Hepatic stellate cell (primary cell): ENCODE measurements at places on chromosomes 1 and 21.

- DNase-seq, result no peak
Measured at GRCh38 chr1:179205284-179205683, 24.2 kb downstream of the ABL2 start.

DNA sequence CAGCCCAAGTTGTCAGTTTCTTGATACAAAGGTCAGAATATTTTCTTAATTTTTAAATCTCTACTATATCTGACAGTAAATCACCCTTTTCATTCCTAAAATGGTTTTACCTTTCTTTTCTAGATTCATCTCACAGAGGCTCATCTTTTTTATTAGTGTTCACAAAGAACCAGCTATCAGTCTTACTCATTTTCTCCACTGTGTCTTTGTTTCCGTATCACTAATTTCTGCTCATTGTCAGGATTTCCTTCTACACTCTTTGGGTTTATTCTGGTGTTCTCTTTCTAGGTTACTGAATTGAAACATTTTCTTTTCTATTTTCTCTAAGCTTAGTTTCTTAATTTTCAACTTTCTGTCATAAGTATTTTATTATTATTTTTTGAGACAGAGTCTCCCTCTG is 8.7 kb downstream of the AGPAT3 start:
- DNase-seq, result no peak

DNA sequence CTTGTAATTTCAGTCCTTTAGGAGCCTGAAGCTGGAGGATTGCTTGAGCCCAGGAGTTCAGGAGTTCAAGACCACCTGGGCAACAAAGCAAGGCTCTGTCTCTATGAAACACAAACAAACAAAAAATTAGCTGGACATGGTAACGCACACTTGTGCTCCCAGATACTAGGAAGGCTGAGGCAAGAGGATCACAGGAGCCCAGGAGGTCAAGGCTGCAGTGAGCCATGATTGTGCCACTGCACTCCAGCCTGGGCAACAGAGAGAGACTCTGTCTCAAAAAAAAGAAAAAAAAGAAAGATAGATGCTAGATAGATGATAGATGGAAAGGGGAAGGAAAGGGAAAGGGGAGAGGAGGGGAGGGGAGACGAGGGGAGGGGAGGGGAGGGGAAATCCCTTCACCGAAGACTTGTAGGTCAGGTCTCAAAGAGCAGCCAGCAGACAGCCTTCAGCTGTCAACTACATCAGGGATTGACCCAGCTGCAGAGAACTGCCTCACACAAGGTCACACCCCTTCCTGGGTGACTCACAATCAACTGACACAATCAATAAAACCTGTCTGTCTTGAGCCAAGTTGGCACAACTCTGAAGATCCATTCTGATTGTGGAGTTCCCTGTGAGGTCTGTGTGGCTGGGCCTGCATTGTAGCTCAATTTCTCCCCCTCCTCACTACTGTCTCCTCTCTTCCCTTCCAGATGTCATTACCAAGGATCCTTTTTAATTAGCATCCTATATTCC is 200.6 kb downstream of the RGS7 start:
- DNase-seq, result peak; percentile 22

GRCh38 chr1:232307296-232308017 is 322.5 kb downstream of the SIPA1L2 start:
- peak; percentile 6 for DNase-seq

DNA sequence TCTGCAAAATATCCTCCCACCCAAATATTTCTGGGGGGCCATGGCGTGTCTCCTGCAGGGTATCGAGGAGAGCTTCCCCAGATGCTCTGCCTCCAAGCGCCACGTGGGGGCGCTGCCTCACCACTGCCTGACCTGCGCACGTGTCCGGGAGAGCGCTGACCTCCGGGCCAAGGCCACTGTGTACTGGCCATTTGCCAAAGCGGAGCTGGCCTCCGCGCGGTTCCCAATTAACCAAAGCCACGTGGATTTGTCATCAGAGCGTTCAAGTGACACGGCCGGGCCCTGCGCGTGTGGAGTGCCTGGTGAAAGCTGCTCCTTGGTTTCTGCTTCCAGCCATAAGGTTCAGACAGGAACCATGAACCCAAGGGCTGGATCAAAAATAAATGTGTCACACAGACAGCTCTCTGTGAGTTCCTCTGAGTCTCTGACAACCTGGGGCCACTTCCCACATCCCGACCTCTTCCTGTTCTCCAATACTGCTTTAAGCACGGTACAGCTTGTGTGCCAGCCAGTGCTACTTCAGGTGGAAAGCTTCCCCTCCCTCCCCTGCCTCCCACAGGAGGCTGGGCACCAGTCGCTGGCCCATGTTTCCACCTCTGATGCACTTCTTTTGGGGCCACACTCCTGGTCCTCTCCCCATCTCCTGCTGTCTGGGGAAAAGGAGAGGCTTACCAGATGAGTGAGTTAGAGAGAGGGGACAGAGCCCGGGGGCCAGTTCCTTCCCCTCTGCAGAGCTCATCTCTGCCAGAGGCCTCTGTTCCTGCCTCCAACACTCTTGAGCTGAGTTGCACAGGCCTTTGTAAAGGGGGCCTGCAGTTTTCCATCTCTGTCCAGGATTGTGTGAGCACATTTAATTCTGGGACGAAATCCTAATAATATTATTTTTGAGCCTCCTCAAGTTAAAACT is 26.1 kb downstream of the ZP4 start:
- no peak for DNase-seq

- peak; percentile 26 for DNase-seq
Measured at GRCh38 chr1:87292684-87293493, 35.8 kb upstream of the LMO4 start.

DNA sequence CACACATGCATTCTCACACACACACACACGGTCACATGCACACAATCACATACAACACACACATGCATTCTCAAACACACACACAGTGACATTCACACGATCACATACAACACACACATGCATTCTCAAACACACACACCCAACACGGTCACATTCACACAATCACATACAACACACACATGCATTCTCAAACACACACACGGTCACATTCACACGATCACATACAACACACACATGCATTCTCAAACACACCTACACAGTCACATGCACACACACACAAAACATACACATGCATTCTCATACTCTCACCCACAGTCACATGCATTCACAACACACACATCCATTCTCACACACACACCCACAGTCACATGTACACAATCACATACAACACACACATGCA is 135.0 kb downstream of the CASZ1 start:
- no peak for DNase-seq

DNA sequence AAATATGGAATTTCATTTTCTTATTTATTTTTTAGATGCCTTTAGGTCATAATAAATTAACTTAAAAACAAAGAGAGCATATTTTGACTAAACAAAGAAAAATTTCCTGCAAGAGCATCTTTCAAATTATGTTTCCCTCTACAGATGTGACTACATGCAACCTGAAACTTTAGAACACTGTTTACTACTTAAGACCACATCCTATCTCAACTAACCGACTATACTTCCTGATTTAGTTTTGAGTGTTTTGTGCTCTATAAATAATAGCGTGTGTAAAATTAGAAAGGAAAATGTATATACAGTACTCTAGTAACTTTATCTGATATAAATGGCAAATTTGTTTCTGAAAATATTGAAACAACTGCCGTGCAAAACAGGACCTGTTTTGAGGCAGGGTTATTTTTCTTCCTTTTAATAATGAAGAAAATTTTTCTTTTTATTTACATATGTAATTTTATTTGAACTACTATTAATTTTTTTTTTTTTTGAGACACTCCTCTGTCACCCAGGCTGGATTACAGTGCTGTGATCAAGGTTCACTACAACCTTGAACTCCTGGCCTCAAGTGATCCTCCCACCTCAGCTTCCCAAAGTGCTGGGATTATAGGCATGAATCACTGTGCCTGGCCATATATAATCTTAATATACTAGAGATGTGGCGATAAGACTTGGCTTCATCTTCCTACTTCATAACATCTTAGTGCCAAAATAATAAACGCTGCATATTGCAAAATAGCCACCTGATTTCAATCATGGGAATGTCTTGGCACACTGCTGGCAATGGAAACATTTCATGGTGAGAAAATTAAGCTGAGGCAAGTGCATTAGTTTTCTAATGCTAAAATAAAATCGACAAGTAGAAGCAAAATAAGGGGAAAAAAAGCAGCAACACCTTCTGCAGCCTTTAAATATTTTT is 12.3 kb downstream of the ZRANB2 start:
- DNase-seq, result no peak

GRCh38 chr1:32335790-32336590 is at the start of gene MARCKSL1:
TSS of gene MARCKSL1 (minus strand) at chr1:32336233. CDS start at chr1:32336033, 200 bp downstream.
- peak; percentile 66 for DNase-seq

- DNase-seq, result no peak
Measured at GRCh38 chr1:219269171-219269570, 95.5 kb downstream of the LYPLAL1 start.

- no peak for DNase-seq
Measured at GRCh38 chr1:34406833-34407539, 230.3 kb downstream of the C1orf94 start.

- no peak for DNase-seq
Measured at GRCh38 chr1:28449904-28450303, 55.9 kb upstream of the RCC1 start.

- no peak for DNase-seq
Measured at GRCh38 chr1:53878492-53879105, 11.0 kb downstream of the YIPF1 start.

GRCh38 chr1:161304927-161305866 is 4.6 kb downstream of the MPZ start:
- no peak for DNase-seq

- DNase-seq, result no peak
Measured at GRCh38 chr1:226455843-226456242, 48.0 kb upstream of the PARP1 start.

DNA sequence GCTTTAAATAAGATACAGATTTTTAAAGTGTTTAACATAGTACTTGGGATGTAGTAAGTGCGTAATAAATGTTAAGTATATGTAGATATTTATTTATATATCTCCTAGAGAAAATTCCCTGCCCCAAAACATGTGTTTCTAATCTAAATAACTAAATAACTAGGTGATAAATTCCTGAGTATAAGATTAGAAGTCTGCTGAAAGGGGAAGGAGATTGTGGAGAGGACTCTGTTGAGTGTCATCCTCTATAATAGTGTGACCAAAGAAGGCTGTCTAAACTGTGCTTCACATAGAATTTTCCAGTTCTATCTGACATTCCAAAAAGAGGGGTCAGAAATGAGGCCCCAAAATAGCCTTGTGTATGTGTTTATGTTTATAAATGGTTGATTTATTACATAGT is 590.5 kb upstream of the ADAMTS5 start:
- no peak for DNase-seq

DNA sequence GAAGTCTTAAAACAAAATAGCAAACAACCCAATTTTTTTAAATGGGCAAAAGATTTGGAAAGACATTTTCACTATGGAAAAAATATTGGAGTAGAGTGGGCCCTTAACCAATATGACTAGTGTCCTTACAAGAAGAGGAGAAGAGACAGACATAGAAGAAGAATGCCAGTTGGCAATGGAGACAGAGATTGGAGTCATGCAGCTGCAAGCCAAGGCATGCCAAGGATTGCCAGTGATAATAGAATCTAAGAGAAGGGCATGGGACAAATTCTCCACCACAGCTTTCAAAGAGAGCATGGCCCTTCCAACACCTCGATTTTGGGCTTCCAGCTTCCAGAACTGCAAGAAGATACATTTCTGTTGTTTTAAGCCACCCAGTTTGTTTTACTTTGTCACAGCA is 92.7 kb downstream of the RGS2 start:
- DNase-seq, result no peak

GRCh38 chr1:36530791-36531190 is 48.1 kb upstream of the CSF3R start:
- no peak for DNase-seq

- no peak for DNase-seq
Measured at GRCh38 chr1:78411707-78412106, 79.1 kb upstream of the PTGFR start.

- DNase-seq, result no peak
Measured at GRCh38 chr1:161046605-161047228, 940 bp upstream of the USF1 start.

- no peak for DNase-seq
Measured at GRCh38 chr1:108049178-108049819, 84.3 kb upstream of the VAV3 start.

DNA sequence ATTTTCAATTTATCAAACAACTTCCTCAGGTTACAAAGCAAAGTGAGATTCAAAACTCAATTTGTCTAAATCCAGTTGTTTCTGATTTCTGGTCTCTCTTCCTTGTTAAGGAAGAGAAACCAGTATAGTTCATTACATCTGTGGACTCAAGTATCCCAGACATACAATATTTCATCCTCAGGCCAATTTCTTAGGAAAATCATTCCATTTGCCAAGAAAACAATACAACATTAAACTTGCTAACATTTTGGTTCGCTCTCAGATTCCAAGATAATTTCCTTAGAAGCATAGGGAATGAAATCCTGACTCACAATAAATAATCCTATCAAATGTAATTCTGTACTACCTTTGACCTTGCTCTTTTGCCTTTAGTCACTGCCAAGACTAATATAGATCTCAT is 11.2 kb upstream of the TTLL7 start:
- no peak for DNase-seq

- DNase-seq, result no peak
Measured at GRCh38 chr21:35506771-35507170, 457.7 kb upstream of the RUNX1 start.

DNA sequence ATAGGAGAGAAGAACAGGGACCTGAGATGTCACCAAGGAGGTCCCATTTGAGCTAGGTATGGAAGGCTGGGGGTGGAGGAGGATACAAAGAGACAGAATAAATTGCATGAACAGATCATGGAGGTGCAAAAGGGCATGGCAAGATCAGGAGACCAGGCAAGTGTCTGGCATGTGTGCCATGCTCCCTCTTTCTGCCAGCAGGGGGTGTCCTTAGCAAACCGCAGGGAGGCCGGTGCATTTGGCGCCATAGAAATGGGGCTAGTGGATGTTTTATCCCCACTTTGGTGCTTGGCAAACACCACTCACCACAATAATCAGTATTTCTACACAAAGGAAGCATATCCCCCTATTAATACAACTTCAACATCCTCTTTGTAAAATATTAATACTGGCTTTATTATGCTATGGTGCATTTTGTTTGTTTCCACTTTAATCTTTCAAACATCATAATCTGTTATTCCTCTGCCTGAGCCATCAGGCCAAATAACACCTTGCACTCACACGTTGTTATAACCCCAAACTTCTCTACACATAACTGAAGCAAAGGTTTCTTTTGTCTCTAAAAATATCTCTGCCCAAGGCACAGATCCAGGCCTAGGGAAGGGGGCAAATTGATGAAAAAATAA is 25.9 kb downstream of the S100A6 start:
- peak; percentile 52 for DNase-seq

DNA sequence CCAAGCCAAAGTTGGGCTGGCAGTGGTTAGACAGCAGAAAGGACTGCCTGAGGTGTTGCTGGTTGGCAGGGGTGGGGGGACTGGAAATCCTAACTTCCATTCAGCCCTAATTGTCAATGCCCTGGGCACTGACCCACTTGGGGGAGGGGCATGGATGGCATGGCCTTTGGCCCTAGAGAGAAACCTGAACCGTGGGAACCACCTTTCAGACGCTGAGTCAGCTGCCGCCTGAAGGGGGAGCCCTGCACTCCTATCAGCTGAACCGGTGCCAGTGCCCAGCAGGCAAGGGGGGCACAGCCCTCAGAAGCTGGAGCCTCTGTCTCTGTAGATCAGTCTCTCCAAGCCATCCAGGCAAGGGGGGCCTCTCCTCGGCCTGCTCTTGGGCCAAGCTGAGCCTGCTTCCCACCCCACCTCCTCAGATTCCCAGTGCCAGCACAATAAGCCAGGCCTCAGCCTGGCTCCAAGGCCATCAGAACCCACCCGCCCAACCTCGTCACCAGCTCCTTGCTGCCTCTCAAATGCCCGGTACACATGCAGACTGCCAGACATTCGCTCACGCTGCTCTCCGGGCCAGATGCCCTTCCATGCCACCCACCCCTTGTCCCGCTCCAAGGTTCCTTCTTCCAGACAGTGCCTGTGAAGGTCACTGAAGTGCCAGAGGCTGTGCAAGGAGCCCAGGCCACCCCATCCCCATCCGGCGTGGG is 11.6 kb downstream of the TINAGL1 start:
- DNase-seq, result peak; percentile 66
